ENCODE measurements at places on chromosomes 2 and 18.
A peak's percentile ranks its signal among the peaks of the same experiment; 100 is the strongest.

DNA sequence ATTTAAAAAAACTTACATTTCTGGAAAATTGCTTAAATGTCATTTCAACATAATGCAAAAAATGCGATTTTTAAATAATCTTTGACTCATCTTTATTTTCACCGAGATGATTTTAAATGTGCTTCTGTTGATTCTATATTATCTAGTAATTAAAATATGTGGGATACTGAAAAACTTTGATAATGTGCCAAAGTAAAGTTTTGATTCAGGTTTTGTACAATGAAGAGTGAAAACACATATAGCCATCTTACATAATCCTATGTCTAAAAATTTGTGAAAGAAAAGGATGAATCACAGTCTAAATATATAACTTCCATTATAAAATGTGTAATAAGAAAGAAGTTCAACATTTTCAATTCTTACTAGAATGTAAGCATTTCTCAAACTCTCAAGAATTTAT, 204.3 kb upstream of the ZC3H15 start:
- no peak for DNase-seq

DNA sequence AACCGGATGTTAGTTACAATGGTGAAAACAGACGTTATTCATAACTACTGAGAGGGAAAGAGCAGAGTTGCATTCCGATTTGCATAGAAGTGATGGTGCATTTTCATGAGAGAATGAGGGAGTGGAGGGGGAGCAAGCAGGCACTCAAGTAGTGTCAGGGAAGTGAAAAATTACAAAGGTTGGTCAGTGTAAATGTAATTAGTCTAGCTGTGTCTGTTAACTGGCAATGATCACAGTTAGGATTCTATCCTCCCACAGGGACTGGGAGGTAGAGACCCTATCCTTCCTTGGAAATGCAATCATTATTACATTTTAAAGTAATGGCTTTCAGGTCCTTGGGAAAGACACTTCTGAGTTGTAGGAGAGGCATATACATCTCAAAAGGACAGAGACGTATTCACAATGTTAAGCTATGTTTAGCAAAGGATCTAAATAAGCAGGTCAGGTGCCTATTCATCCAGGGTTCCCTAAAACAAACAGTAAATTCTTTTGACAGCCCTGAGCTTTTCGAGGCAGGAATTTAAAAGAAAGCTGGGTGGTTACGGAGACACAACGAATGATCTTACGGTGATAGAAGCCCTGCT, 1671.8 kb upstream of the DDX18 start:
- DNase-seq = no peak

- no peak for DNase-seq
Observed at GRCh38 chr2:33000986-33001385, 54.2 kb downstream of the LTBP1 start.

DNA sequence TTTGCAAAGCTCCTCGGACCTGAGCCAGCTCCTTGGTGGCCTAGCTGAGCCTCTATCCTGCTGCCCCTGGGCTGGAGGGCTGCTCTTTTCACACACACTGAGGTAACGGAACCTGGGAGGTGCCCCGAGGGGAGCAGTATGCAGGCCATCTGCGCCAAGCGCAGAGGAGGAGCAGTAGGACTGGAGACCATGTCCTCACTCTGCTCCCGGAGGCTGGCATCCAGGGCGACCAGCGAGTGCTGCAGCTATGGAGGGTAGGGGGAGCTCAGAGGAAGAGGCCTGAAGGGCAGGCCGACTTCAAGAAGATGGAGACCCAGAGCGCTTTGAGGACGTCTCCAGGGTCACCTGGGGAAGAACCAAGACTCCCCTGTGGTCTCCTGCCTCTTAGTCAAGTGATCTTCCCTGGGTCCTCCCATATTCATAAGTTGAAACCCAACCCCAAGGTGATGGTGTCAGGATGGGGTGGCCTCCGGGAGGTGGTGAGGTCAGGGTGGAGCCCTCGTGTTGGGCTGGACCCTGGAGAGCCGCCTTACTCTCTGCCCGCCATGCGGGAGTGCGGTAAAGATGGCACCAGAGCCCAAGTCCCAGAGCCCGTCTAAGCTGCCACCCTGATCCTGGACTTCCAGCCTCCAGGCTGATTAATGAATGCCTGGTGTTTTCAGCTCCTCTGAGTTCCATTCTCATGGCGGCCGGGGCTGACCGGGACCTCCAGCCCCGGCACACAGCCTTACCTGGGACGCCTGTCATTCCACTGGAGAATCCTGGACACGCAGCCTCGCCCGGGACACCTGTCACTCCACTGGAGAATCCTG, 160.7 kb downstream of the NDUFA10 start:
- DNase-seq = no peak

- DNase-seq = no peak
Observed at GRCh38 chr18:44823286-44823685, 142.6 kb downstream of the SETBP1 start.

DNA sequence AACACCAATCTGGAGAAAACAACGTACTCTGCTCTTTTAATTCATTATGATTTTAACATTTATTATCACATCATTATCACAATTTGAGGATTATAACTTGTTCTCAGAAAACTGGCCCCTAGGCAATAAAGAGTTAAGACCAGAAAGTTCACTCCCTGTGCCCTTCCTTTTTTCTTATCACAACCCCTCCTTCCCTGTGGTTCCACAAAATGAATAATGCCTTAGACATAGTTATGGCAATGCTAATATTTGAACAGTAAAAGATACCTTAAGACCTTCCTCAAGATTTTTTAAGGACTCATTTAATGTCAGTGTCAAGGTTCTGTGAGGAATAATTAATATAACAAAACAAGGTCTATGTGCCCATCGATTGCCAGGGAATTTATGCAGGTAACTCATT, 596.2 kb downstream of the ARHGAP15 start:
- DNase-seq = no peak

GRCh38 chr2:24454294-24454693, 36.8 kb upstream of the NCOA1 start:
- DNase-seq = no peak

GRCh38 chr18:26556573-26556972, 8.2 kb upstream of the KCTD1 start:
- no peak for DNase-seq

- DNase-seq = no peak
Observed at GRCh38 chr2:157692768-157693167, 64.1 kb upstream of the ACVR1C start.

DNA sequence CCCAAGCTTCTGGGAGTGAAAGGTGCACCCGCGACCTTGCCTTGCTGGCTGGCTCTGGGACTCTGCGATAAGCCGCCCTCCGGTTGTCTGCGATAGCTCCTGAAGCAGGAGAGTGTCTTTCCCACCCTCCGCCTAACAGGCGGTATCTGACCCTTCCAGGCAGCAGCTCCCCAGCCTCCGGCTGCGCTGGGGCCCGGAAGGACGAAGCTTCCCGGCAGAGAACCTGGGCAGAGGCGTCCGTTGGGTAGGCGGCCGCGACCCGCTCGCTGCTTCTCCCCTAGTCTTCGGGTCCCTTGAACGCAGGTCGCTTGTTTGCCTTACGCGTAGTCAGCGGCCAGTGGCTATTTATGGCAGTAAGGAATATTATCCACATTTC, 446 bp upstream of the RHBDD1 start:
- DNase-seq = peak; percentile 76

- no peak for DNase-seq
Observed at GRCh38 chr2:188966728-188967440, 7.3 kb upstream of the COL3A1 start.

DNA sequence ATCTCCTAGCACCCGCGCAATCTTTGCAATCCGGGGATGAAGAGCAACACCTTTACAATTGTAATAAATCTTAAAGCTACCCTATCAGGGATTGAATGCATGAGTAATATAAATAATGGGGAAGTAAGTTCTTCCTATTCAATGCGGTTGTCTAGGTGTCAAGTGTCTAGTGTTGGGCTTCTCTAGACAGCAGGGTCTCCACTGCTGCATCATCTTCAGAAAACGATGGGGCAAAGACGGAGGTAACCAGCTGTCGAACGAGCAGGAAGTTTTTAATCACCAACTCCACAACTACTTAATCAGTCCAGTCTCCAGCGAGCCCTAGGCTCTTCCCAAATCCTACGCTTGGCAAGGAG, 573 bp downstream of the STAM2 start:
- no peak for DNase-seq

GRCh38 chr2:70396612-70397011, 94.7 kb upstream of the FAM136A start:
- DNase-seq = no peak

- DNase-seq = no peak
Observed at GRCh38 chr2:38601463-38602135, 1.1 kb downstream of the HNRNPLL start.

DNA sequence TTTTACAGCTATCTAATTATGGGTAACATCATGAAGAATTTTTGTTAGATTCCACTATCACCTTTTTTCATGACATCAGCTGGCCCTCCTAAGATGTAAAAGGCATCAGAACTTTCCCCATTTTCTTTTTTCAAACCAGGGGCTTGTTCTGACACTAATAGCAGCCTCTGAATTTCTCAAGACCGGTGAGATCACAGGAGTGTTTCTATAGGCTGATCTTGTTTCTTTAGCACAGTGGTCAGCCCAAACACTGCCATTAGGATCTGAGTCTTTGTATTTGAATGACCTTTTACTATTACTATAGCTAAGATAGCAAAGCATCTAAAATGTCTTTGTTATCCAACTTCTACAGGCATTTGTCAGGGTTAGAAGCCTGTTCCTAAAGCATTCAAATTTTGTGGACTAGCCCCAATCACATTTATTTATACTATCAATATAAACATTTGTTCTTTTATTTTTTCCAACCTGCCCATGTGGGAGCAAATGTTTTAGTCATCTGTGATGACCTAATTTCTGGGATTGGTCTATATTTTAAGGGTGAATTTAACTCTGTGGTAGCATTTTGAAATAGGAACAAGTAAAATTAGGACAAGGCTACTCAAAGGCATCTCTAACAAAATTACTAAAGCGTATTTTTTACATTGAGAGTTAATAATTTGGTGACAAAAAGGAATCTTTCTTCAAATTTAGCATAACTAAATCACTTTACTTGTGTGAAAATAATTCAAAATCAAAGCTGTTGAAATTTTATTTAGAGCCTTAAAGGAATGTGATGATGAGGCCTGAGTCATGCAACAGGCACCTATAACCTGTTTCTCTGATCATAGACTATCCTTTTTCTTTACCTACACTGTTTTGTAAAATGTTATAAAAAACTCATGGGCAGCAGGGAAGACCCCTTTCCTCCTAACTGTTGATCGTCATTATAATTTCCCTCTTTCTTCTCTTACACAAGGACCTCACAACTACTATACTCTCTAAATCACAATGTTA, 39.3 kb downstream of the ZAP70 start:
- DNase-seq = no peak

DNA sequence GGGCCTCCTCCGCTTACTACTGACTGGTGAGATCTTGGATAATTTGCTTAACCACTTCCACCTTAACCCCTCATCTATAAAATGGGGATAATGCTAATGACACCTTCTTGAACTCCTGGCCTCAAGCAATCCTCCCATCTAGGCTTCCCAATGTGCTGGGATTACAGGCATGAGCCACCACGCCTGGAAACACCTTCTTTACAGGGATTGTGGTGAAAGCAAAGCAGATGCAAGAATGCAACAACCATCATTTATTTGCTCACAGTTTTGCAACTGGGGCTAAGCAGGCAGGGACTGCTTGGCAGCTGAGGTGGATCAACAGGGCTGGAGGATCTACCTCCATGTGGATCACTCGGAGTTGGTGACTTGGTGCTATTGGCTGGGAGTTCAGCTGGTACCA, 76.2 kb upstream of the ZNF532 start:
- no peak for DNase-seq

DNA sequence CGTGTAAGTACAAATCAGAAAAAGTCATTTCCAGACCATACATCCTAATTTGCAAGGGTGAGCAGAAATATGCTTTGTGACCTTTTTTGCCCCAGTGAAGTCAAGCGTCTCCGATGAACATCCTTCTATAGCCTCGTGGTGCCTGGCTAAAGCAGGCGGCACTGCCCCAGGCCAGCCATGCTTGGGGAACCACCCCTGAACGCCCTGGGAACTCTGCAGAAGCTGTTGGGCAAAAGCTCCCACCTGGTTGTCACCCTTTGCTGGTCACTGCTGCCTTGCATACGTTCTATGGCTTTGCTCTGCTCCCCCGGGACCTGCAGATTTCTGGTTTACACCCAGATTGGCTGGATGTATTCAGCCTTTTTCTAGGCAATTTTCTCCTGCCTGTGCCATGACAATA, 256.4 kb downstream of the SS18 start:
- DNase-seq = no peak

DNA sequence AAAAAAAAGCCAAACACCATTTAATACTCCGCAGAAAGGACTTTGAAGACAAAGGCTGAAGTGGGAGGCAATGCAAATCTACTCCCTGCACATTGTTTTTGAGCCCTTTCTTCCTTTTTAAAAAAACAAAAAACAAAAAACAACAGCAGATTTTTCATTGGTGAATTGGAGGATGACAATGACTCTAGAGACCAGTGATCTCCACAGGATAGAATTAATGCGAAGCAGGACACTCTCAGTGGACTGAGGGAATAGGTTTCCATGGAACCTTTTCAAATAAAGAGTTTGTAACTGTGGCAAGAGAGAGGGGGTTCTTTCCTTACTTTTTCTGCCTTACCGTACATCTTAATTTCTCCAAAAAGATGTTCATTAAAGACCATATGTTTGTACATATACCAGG, 371.0 kb downstream of the MEIS1 start:
- DNase-seq = no peak

- DNase-seq = no peak
Observed at GRCh38 chr2:215431778-215432758, 3.8 kb downstream of the FN1 start.

GRCh38 chr2:8426550-8426949, 255.3 kb upstream of the ID2 start:
- DNase-seq = no peak

DNA sequence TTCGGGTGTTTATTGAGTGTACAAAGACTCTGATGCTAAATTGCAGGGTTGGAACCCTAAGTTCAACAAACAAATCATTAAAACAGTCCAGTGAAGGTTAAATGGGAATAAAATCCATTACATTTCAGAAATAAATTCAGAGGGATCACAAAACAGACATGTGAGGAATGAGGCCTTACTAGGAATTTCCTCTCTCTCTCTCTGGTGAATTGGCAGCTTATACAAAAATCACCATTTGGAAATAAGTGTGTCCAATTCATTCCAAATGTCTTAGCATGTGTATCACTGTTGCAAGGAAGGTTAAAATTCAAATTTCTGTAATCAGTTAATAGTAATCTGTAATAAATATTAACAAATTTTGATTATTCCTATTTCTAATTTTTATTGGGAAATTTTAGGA, 228.6 kb upstream of the PXDN start:
- no peak for DNase-seq
